Stimulated activated CD8-positive, alpha-beta memory T cell treated with anti-CD3 and anti-CD28 coated beads, Interleukin-15, amount 100 ng/mL, for 4 hours (primary cell): ENCODE measurements at places on chromosomes 2 and 18.

GRCh38 chr2:232353096-232353495 lies 25.5 kb upstream of the ALPP start:
- no peak for DNase-seq

- DNase-seq: no peak
Measured at GRCh38 chr2:144324446-144325045, 195.4 kb downstream of the ZEB2 start.

DNA sequence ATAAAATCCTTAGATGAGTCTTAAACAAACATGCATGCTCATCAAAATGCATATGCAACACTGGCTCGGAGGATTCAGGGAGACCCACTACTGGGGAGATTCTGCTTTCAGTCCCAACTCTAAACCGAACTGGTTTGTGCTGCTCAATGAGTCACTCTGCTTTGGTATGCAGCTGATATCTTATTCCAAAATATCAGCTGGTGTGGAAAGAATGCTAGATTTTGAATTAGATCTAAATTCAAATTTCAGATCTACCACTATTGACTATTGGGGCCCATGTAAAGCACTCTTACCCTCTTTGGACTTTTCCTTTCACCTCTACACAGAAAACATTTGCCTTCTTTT lies 39.2 kb upstream of the TTN start:
- DNase-seq: no peak

GRCh38 chr2:17643031-17643615 lies 102.6 kb downstream of the VSNL1 start:
- no peak for DNase-seq

DNA sequence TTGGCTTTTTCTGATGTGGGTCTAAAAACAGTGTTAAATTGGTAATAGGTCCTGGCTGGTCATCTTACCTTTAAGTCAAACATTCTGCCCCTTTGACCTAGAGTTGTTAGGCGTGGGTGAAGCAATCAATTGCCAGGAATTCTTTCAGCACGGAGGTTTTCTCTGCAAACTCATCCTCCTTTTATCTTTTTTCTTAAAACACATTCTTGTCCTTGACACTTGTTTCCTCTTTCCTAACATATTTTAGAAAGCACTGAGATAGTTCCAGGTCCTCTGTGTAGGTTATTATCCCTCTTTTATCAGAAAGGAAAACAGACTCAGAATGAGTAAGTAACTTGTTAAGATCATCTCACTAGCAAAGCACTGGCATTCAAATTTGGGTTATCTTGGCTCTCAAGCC lies 18.6 kb upstream of the AP1S3 start:
- DNase-seq: no peak

DNA sequence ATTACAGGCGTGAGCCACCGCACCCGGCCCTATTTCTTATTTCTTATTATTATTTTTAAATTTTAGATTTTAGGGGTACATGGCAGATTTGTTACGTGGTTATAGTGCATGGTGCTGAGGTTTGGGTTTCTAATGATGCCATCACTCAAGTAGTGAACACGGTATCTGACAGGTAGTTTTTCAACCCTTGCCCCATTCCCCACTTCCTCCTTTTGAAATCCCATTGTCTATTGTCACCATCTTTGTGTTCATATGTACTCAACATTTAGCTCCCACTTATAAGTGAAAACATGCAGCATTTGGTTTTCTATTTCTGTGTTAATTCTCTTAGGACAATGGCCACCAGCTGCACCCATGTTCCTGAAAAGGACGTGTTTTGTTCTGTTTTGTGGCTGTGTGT lies 39.5 kb downstream of the TGIF1 start:
- DNase-seq: no peak

DNA sequence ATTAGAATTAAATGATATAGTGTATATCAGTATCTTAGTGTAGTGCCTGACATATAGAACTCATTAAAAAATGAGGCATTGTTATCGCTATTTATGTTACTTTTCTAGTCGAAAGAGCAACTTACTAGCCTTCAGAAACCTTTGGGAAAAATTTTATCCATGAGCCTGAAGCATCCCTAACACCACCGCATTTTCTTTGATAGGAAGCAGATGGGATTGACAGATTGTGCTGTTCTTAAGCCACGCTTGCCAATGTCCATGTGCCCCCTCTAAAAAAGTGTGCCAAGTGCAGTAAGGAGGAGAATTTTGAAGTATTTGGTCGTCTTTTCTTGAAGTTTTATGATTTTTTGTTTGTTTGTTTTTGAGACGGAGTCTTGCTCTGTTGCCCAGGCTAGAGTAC lies 29.1 kb downstream of the PPM1B start:
- no peak for DNase-seq

GRCh38 chr18:63258749-63259566 lies 60.6 kb downstream of the BCL2 start:
- DNase-seq: no peak

DNA sequence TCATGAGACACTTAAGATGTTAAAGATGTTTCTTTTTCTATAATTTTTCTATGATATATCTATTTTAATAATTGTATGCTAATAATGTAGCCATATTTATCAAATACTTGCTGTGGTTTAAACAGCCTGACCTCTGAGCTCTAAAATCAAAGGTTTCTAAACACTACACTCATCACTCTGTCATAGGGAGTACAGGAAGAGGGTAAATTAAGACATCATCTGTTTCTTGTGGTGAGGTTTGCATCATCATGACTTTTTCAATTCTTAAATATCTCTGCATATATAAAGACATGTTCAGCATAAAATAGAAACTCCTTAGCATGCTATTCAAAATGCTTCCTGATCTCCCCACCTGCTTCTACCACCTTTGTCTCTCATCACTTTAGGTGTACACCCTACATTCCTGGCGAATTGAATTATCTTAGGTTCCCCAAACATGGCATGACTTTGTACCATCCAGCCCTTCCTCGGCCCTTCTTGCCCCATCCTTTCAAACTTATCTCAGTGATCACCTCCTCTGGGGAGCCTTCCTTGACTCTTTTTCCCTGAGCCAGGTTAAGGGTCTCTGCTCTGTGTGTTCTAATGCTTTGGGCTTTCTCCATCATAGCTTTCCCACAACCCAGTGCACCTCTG lies 105.3 kb upstream of the TTN start:
- no peak for DNase-seq

DNA sequence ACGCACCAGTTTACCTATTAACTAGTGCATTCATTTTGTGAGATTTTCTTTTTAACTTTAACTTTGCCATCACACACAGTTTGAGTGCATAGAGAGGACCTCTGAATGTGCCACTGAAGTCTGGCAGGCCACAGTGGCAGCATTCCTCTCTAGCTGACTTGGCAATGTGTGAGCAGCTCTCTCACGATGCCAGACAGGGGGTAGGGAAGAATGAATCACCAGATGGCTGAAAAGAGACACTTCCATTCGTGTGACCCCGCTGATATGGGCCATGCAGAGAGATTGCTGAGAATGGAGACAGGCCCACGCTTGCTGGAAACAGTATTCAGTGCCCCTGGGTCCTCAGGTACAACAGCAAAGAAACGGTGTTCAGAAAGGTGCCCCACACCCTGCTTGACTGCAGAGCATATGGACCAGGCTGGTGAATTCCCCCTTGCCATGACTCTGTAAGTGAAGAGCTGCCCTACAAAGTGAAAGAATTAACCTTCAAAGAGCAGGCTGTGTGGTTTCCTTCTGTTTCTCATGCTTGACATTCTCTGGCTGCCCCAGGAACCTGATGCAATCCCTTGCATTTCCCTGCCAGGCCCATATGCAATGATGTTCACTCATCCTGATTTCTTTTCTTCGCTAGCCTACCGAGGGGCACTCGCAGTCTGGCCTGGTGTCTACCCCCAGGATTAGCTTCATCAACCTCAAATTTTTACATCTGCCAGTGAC lies 236.1 kb downstream of the CDH20 start:
- no peak for DNase-seq

DNA sequence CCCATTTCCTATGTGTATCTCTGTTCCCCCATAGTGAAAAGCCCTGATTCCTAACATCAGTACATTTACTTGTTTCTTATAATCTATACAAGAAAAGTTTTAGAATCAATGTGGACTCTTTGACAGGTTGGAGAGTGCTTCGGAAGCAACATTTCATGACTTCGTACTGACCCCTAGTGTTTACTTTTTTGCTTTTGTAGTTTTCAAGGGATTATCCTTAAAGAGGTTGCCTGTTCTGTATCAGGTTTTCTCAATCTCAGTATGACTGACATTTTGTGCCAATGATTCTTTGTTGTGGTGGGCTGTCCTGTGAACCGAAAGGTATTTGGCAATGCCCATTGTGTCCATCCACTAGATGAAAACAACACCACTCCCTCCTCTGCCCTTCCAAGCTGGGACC lies 43.3 kb upstream of the SERPINB2 start:
- DNase-seq: no peak

DNA sequence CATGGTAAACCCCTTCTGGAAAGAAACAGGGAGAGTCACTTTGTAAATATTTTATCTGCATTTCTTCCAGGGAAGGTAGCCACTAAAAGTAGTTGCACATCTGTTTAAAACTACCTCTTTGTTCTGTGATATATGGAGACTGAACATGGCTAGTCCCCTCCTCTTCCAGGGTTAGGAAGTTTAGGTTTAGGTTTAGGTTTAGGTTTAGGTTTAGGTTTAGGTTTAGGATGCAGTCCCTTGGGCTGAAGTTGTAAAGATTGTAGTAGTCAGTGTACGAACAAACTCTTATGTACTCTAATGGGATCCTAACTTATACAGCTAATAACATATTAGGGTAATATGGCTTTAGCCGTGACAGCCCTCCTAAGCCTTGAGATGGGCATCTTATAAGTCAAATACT lies 880.2 kb upstream of the TMEFF2 start:
- DNase-seq: no peak

GRCh38 chr2:72291059-72291458 lies 143.4 kb upstream of the CYP26B1 start:
- DNase-seq: no peak

DNA sequence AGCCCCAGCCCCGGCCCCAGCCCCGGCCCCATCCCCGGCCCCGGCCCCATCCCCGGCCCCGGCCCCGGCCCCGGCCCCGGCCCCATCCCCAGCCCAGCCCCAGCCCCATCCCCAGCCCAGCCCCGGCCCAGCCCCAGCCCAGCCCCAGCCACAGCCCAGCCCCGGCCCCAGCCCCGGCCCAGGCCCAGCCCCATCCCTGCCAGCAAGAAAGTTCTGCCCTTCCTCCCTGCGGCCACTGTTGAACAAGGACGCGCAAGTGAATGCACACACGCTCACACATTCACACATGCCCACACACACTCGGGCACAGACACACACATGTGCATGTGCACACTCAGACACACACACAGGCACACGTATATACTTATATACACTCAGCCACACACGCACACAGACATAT lies 287.0 kb downstream of the NDUFA10 start:
- no peak for DNase-seq

- DNase-seq: no peak
Measured at GRCh38 chr2:86783615-86784339, 6.9 kb downstream of the CD8A start.

DNA sequence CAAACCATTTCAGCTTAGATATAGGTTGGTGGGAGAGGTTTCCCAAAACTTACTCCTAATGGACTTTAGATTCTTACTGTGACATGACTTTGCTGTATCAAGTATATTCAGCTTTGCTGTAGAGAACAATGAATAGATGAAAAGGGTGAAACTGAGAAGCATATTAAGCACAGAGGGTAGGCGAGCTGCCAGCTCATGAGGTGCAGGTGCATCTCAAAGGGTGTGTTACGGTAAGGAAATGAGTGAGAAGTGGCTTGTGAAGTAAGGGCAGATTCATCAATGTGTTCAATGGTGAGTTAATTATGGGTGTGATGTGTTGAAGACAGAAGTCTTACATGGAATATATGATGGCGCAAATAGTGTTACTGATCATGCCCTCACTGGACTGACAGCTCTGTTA lies 49.3 kb downstream of the CD8B2 start:
- DNase-seq: no peak

GRCh38 chr2:99700482-99701398 lies 210.9 kb upstream of the REV1 start:
- DNase-seq: no peak

DNA sequence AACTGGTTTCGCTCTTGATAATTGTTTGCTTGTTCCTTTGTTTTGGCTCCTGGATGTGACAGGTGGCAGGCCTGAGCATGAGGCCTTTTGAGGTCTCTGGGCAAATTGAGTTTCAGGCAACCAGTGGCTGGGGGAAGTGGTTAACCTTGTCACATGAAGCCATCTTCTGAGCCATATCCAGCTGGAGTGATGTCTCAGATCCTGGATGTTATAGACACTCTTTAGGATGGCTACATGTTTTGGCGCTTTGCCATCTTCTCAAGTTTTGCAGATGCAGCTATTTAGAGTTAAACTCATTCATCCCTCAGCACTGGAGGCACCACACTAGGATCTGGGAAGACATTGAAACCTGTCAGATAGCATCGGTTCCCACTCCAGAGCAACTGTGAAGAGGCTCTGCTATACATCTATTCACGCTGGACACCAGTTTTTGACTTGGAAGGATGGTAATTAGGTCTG lies 25.3 kb upstream of the TACR1 start:
- no peak for DNase-seq

- no peak for DNase-seq
Measured at GRCh38 chr2:44450082-44450481, 88.3 kb downstream of the CAMKMT start.

DNA sequence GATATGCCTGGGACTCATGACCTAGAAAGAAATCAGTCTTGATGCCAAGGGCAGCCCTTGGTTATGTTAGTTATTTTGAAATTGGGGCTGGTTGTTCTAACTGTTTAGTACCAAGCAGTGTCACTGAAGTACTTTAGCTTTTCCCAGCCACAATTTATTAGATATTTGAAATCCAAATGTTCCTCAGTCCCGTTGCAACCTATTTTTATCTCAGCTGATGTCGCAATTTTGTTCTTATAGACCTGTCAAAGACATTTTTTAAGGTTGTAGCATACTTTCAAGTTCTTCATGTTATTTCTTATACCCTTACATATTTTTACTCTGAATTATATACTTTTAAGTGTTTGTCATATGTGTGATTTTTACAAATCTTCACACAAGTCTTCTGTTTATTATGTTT lies 100.1 kb downstream of the LRP1B start:
- DNase-seq: no peak

DNA sequence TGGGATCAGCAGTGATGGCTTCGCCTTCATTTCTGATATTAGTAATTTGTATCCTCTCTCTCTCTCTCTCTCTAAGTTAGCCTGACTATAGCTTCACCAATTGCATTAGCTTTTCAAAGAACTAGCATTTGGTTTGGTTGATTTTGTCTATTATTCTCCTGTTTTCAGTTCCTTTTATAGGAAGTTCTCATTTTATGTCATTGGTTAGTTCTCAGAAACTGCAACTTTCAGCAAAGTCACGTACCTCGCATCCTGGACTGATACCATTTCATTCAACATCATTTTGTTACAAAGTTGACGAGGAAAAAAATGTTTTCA lies 450.8 kb downstream of the EIPR1 start:
- DNase-seq: no peak

- no peak for DNase-seq
Measured at GRCh38 chr2:235845245-235845644, 322.9 kb downstream of the GBX2 start.

GRCh38 chr2:70902579-70902978 lies 33.1 kb upstream of the ATP6V1B1 start:
- DNase-seq: no peak
